ENCODE measurements at places on chromosomes 4 and X. TPM values are rescaled to one million over a fixed set of nuclear protein-coding genes. Genes with fewer than 3 reads are reported as not detected.

Gene RPS6KA6
- polyA plus RNA-seq: not detected

Gene GRXCR1
- polyA plus RNA-seq: not detected

Gene MAGED1
- 35.7 TPM for polyA plus RNA-seq

Gene ZBTB49
- 4.2 TPM for polyA plus RNA-seq

Gene ANK2
- not detected for polyA plus RNA-seq

DNA sequence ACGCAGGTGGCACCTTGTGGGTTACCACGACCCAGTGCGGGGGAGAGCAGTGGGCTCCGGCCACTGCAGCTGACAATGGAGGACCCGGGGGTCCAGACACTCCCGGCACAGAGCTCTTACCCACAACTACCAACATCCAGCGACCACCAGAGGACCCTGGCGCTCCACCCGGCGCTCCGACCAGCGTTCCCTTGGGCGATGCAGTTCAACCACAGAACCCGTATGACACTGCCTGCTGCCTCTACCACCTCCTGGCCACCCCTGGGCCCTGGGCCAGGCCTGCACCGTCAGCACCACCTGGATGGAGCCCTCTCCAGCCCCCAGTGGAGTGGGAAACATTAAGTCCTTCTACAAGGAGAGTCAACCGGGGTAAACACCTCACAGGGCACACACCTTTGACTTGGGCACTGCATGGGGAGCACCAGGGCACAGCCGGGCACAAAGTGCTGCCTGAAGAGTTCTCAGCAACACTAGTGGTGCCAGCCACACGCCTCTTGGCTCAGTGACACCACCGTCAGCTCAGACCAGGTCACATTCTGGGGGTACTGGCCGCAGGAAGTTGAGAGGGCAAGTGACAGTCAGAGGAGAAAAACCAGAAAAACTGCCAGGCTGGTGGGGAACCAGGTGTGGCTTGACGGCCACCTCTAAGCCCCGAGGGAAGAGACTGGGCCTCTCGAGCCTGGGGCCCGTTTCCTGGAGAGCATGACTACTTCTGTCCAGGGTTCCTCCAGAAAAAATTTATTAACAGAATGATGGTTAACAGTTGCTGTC is 2.6 kb downstream of the CTBP1 start:
- DNase-seq: no peak

- DNase-seq: no peak
Observed at GRCh38 chr4:46931981-46932380, 22.9 kb upstream of the COX7B2 start.

DNA sequence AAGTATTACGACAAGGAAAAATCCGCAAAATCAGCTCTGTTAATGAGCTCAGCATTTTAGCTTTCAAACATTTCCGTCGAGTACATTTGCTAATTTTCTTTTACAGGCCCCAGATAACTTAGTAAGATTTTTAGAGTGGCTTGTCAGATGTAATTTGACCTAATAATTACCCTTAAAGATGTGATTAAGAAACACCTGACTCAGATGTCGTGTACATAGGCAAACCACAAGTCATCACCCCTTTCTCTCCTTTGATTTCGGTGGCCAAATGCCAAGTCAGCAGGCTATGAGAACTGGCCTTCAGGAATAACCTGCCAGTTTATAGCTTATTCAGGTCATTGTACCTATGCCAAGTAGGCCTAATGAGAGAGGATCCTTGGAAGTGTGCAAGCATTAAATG is 369.6 kb downstream of the PCDH7 start:
- no peak for DNase-seq

DNA sequence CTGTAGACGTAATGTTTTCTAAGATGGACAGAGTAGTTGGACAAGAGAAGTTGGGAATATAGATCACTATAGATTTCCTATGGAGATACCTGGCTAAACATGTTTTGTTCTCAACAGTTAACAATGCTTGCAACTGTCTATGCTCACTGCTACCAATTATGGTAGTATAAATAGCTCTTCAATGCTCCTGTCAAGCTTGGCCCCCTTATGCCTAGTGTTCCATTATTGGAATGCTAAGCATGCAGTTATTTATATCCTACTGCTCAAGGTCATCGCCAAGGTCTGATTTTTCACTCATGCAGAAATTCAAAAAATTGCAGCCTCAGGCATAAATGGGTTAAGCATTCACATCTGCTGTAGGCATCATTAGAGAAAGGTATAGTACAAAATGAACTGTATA is 519.0 kb downstream of the IL15 start:
- DNase-seq: no peak

DNA sequence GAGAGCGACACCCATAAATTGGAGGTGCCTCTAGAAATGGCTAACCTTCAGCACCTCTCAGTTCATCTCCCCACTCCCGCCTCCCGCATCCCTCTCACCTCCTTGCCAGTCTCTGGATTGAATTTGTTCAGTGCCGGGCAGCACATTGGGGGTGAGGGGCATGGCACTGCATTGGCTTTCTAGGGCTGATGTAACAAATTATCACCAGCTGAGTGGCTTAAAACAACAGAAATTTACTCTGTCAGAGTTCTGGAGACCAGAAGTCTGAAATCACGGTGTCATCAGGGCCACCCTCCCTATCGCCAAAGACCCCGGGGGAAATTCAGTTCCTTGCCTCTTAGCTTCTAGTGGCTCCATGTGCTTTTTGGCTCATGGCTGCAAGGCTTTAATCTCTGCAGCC is 105.1 kb upstream of the RBPJ start:
- DNase-seq: no peak

DNA sequence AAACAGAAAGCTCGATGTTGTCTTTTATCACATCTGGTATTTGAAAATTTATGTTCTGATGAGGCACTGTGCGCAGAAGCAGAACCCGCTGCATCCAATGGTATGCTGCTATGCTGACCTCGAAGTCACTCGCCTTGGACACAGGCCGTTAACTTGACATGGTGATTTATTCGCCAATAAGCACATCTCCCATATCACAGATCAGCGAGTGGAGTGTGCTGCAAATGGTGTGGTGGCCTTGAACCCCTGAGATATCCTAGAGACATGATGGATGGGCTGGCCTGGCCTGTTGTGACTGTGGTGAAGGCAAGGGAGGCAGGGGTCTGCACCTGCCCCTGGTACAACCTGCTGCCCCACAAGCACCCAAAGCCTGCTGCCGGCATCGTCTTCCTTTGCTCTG is 175.4 kb upstream of the FRG1 start:
- no peak for DNase-seq

GRCh38 chrX:73289039-73289438 is 74.4 kb upstream of the NAP1L2 start:
- no peak for DNase-seq

DNA sequence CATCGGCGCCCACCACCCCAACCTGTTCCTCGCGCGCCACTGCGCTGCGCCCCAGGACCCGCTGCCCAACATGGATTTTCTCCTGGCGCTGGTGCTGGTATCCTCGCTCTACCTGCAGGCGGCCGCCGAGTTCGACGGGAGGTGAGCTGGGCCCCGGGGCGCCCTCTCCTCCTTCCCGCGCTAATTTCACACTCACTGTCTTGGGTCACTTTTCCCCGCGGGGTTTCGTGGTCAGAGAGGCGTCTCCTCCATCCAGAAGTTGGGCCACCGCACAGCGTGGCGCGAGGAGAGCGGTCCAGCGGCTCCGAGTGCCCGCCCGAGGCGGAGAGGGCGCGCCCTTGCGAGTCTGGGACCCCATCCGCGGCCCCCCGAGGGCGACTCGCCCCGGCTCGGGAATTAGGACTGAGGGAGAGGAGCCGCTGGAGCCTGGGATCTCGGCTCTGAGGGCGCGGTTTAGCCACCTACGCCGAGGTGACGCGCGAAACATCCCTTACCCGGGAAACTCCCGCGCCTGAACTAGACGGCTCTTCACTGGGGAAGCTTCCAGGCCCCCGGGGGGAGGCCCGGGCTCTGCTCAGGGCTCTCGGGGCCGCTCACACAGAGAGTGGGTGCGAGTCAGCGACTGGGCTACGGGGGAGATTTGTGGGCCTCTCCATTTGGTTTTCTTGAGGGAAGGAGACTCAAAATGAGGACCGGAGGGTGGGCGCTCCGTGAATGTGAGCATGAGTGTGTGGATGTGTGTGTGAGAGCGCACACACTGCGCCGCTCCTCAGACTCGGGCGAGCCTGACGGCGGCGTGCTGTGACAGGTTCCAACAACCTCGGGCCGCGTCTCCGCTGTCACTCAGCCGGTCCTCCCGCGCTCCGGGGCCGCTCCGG is 551 bp downstream of the NPNT start:
- no peak for DNase-seq

- DNase-seq: no peak
Observed at GRCh38 chr4:78923464-78924312, 15.6 kb downstream of the PAQR3 start.

- no peak for DNase-seq
Observed at GRCh38 chrX:19577181-19577810, 62.0 kb upstream of the MAP3K15 start.

DNA sequence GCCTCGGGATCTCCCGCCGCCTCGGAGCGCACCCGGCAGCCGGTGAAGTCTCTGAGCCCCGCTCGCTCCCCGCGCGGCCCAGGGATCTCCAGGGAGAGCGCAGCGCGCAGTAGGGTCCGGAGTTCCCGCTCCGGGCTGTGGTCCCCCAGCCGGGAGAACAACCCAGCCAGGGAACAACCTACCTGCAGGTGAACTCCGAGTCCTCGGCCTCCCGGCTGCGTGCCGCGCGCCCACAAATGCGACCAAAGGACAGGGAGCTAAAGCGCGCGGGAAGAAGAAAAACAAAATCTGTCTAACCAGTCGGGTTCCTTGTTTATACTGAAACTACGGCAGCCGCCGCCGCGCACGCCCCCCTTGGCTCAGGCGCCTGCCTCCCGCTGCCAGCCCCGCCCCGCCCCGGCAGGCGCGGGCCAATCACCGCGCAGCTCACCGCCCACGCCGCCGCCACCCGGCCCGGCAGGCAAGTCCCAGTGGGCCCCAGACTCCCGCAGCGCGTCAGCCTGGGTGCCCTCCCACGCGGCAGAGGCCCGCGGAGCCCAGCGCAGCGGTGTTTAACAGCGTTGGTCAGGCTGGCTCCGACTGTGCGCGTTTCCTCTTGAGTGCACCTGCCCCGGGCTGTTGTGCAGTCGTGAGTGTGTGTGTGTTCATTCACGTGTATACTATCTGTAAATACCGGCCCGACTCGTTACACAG is at the start of gene RASGEF1B:
RASGEF1B (minus strand) TSS at position 320 of the 693 bp plus-strand sequence. CDS start 12,399 bp downstream, outside the sequence.
- peak; percentile 93 for DNase-seq

Measured in CD4-positive, CD25-positive, alpha-beta regulatory T cell (primary cell).